Left ventricle myocardium inferior (tissue), 1 donor: ENCODE measurements at places on chromosomes 11 and 22. TPM values are rescaled to one million over a fixed set of nuclear protein-coding genes. Genes with fewer than 3 reads are reported as not detected.

- peak overlapping the region; percentile 54 for H3K27ac ChIP-seq
- H3K4me3 ChIP-seq = no peak overlapping the region
- H3K36me3 ChIP-seq = no peaks in the 10 kb centered on the region
- H3K4me1 ChIP-seq = peaks cover 52% of the 10 kb centered on the region
Observed at GRCh38 chr11:15815246-15816195, 540.8 kb downstream of the SOX6 start.

GSTT2 gene
- total RNA-seq = 0.66 TPM

TPH1 gene
- not detected for total RNA-seq

LRRC74B gene
- not detected for total RNA-seq

GRCh38 chr22:20444325-20444724 lies 6.7 kb upstream of the SCARF2 start:
- no peak overlapping the region for H3K4me3 ChIP-seq
- DNase-seq = no peak
- no peak overlapping the region for H3K27ac ChIP-seq
- no peaks in the 10 kb centered on the region for H3K4me1 ChIP-seq
- peaks cover 44% of the 10 kb centered on the region for H3K36me3 ChIP-seq

- no peak for DNase-seq
- no peaks in the 10 kb centered on the region for H3K27me3 ChIP-seq
- peaks cover 50% of the 10 kb centered on the region for H3K36me3 ChIP-seq
Observed at GRCh38 chr11:128462922-128463321, 124.4 kb downstream of the ETS1 start.

- H3K27me3 ChIP-seq = peaks cover 6% of the 10 kb centered on the region
- peaks cover 41% of the 10 kb centered on the region for H3K4me1 ChIP-seq
- H3K27ac ChIP-seq = peak overlapping the region; percentile 63
- H3K36me3 ChIP-seq = peaks cover 16% of the 10 kb centered on the region
Observed at GRCh38 chr11:111983187-111983986, 41.8 kb upstream of the DLAT start.

DNA sequence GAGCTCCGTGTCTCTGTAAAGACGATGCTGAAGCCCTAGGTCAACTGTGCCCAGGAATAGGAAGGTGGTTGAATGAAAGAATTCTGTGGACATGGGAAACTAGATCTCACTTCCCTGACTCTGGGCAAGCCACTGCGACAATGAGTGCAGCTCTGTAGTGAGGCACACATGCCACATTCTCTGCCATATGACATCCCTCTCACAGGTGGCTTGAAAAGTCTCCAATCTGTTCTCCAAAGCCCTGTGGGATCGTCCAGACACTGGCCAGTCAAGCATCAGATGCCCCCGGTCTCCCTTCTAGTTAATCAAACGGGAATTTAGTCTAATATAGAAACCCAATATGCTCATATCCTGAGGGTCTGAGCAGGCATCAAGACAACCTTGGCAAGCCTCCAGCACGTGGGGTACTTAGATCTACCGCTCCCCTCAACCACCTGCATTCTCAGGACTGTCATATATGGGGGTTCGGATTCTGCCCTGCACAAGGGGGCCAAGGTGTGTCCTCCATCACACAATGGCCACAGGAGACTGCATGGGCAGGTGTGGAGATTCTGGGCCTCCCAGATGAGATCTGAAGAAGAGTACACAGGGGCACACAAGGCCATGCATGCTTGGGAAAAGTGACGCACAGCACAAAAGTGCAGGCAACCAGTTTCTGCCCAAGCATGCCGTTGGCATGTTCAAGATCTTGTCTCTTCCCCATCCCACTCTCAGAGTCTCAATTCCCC lies 11.9 kb downstream of the DKK3 start:
- peaks cover 29% of the 10 kb centered on the region for H3K4me1 ChIP-seq
- H3K27ac ChIP-seq = no peak overlapping the region
- no peak for DNase-seq
- peaks cover 61% of the 10 kb centered on the region for H3K36me3 ChIP-seq
- H3K27me3 ChIP-seq = no peaks in the 10 kb centered on the region

DNA sequence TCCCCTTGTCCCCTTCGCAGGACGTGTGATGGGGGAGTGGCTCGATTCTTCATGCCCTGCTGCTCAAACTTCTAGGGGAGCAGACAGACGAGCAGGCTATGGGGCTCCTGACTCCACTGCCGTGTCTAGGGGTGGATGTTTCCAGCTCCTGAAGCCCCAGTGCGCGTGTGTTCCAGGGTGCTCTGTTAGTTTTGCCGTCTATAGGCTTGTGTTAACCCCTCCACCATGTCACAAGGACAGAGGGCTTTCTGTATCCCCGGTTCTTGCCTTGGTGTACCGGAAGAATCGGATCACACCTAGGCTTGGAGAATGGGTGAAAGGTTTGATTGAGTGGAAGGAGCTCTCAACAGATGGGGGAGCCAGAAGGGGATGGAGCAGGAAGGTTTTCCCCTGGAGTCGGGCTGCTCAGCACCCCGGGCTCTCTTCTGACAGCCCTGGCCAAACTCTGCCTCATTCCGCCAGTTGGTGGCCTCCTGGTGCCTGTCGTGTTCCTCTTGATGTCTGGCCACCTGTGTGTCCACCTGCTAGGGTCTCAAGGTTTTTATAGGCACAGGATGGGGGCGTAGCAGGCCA lies 810.7 kb downstream of the BRD1 start:
- DNase-seq = no peak
- no peak overlapping the region for H3K4me3 ChIP-seq
- H3K27me3 ChIP-seq = peaks cover 36% of the 10 kb centered on the region
- H3K36me3 ChIP-seq = no peaks in the 10 kb centered on the region
- H3K4me1 ChIP-seq = peaks cover 20% of the 10 kb centered on the region

DNA sequence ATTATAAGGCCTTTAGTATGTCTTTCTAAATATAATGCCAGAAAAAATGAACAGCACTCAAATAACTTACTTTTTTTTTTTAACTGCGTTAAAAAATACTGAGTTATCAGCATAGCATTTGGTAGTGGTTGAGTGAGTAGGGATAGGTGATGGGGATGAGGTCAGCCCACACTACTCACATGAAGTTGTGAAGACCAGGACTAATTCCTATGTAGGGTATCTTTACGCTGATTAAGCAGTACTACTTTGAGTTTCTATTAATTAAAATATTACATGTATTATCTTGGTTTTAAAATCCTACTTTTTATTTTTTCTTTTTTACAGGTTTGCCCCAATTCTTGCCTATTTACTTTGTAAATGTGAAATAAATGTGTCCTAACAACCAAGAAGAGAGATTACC lies 13.5 kb downstream of the PHF21A start:
- peaks cover 66% of the 10 kb centered on the region for H3K4me1 ChIP-seq
- H3K27me3 ChIP-seq = no peaks in the 10 kb centered on the region
- no peak for DNase-seq
- no peaks in the 10 kb centered on the region for H3K36me3 ChIP-seq
- no peak overlapping the region for H3K4me3 ChIP-seq
- H3K27ac ChIP-seq = no peak overlapping the region

MOV10L1 gene
- total RNA-seq = 0.49 TPM

DNA sequence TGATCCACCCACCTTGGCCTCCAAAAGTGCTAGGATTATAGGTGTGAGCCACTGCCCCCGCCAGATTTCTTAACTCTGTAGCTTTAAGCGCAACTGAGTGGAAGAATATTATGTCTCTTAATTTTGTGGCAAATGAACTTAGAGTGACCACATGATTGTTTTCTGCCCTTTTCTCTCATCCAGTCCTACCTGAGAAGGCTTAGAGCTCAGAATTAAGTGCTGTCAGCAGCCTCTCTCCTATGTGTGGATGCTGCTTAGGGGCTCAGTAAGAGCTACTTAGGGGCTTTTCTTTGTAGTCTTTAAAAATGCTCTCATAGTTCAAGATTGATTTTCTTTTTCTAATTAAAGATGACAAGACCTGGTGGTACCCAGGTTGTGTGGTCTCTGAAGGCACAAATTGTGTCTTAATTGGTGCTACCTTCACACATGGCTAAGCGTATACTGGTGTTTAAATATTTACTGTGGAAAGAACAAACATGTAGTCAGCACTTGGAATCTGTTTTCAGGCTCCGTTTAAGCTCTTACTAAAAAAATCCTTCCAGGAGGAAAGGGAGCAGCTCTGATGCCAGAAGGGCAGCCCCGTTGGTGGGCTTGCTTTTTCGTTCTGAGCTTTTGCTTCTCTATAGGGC lies 59.3 kb downstream of the DEPDC5 start:
- no peaks in the 10 kb centered on the region for H3K27me3 ChIP-seq
- H3K4me3 ChIP-seq = no peak overlapping the region
- no peak overlapping the region for H3K27ac ChIP-seq
- no peak for DNase-seq

DNA sequence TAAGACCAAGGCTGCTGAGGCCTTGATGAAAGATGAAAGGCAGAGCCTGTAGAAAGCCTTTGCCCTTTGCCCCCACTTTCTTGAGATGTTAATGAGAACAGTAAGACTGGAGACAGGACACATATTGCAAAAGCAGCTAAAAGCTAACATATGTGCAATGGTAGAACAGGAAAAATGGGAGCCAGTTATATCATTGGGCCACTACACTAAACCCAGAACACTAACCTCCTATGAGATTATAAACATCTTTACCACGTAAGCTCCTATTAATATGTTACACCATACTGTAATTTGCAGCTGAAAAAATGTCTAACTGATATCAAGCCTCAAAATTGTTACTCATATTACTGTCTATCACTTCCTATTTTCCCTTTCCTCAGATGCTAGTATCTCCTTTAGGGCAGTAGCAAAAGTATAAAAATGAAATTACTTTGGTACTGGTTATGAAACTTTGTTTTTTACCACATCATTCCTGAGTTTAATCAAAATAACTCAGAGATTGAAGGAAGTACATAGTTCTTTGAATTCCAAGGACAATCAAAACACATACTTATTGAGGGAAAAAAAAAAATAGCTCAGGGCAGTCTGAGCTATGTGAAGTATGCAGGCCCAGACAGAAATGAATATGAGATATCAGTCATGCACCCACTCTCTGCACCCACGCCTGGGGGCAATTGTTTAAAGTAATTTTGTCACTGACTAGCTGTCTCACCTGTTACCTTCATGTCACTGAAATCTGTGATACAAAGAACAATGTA lies 9.1 kb downstream of the HPS5 start:
- H3K36me3 ChIP-seq = peaks cover 43% of the 10 kb centered on the region
- H3K27ac ChIP-seq = peak overlapping the region; percentile 24
- no peaks in the 10 kb centered on the region for H3K27me3 ChIP-seq
- H3K4me3 ChIP-seq = no peak overlapping the region

DNA sequence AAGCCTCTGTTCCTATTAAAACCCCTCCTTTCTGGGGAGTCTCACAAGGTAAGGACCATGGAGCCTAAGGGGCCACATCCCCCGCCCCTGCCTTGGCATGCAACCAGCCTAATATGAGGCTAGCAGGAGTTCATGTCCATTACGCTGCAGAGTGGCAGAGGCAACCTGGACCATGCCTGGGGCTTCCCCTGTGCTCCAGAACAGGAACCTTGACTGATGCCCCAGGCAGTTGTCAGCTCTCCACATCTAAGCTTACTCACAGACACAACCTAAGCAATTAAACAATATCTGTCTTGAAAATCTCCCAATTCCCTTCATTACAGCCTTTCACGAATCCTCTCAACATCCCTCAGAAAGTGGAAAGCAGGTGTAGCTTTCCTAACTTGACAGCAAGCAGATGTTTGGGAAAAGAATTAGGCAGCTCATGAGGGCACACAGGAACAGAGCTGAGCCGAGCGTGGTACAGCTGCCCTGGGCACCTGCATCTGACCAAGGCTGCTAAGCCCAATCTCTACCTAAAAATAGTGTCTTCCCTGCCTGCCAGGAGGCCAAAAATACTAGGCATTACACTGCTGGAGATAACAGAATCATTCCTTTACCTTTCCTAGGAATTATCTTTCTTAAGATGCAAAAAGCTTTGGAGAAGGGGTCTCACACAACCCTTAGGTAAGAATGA lies 20.8 kb downstream of the C11orf71 start:
- DNase-seq = no peak
- peaks cover 10% of the 10 kb centered on the region for H3K4me1 ChIP-seq
- no peaks in the 10 kb centered on the region for H3K27me3 ChIP-seq
- no peak overlapping the region for H3K4me3 ChIP-seq
- H3K36me3 ChIP-seq = no peaks in the 10 kb centered on the region
- no peak overlapping the region for H3K27ac ChIP-seq

SCT gene
- total RNA-seq = not detected

DNA sequence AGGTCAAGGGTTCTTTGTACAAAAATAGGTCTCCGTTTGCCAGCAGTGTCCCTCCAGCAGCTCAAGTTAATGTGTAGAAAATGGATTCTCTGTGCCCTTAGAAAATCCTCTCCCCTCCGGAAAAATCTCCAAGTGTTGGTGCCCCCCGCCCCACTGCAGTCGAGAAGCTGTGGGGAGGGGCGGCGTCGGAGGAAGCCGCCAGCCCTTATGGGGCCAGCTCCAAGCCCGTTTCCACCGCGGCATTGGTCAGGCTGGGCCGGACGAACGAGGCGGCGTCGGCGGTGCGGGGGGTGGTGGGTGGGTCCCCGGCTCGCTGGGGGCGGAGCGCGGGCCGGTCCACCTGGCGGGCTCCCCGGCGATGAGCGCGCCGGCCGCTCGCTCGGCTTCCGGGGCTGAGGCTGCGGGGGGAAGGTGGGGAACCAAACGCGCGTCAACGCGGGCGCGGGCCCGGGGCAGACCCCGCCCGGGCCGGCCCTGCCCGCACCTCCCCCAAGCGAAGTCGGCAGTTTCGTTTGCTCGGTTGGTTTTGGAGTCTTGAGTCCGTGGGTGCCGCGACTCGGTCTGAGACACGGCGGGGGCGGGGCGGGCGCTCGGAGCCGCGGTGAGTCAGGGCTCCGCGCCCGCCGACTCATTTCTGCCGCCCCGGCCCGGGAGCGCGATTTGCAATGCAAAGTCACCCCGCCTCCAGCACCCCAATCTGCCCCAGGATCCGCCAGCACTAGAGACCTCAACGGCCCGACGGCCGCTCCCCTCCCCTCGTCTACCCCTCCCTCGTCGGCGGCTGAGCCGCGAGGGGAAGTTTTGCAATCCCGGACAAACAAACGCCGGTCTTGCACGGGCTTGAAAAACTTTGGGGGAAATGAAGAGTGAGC lies 1.4 kb downstream of the ASCL2 start:
- peak overlapping the region; percentile 33 for H3K27ac ChIP-seq
- DNase-seq = peak; percentile 51
